ENCODE measurements at places on chromosomes 12 and 14.

DNA sequence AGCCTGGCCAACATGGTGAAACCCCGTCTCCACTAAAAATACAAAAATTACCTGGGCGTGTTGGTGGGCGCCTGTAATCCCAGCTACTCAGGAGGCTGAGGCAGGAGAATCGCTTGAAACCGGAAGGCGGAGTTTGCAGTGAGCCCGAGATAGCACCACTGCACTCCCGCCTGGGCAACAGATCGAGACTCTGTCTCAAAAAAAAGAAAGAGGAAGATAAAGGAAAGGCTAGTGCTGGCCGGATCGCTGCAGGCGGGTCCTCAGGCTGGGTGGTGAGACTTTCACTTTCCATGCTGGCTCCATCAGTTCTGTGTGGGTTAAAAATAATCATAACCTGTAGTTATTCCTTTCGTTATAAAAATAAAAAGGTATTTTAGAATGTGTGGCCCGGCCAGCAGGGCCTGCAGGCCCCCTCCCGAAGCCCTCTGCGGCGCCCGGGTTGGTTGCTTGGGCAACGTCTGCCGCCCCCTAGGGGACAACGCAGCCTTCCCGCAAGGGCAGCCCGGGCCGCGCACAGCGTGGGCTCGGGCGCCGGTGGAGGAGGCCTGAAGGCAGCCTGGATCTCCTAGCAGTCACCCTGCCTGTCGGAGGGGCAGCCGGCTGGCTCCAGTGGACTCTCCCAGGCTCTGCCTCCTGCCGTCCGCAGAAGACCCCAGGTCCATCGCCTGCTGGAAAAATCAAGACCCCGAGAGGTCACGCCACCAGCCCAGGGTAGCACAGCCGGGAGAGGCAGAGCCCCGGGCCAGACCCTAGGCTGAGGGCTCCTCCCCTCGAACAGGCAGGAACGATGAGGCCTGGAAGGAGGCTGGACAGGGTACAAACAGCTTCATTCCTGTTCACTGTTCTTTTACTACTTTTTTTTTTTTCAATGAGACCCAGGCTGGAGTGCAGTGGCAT, 5.0 kb upstream of the SLC25A47 start:
- DNase-seq, result peak; percentile 67

- no peak for DNase-seq
Observed at GRCh38 chr14:61607570-61608244, 87.6 kb upstream of the HIF1A start.

DNA sequence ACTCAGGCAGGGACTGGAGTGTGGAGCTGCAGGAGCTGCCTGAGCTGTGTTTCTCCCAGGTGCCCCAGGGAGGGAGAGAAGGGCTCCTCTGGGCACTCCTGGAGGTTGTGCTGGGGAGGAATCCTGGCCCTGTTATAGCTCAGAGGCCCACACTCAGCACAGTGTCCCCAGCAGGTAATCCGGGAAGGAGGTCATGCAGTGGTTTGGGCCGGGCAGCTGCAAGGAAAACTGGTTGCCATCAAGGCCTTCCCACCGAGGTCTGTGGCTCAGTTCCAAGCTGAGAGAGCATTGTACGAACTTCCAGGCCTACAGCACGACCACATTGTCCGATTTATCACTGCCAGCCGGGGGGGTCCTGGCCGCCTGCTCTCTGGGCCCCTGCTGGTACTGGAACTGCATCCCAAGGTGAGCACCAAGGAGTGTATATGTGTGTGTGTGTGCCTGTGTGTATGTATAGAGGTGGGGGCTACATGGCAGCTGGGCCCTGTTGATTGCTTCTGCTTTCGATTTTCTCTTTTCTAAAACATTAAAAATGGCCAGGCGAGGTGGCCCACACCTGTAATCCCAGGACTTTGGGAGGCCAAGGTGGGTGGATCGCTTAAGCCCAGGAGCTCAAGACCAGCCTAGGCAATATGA, 2.0 kb downstream of the AMHR2 start:
- DNase-seq, result no peak

GRCh38 chr12:111143271-111143670, 222.9 kb upstream of the MYL2 start:
- DNase-seq, result no peak

GRCh38 chr12:110102255-110102654, 21.9 kb upstream of the IFT81 start:
- DNase-seq, result no peak

- DNase-seq, result no peak
Observed at GRCh38 chr12:112992541-112993398, 14.5 kb downstream of the OAS2 start.

GRCh38 chr14:65864984-65865383, 452.5 kb downstream of the FUT8 start:
- DNase-seq, result no peak

DNA sequence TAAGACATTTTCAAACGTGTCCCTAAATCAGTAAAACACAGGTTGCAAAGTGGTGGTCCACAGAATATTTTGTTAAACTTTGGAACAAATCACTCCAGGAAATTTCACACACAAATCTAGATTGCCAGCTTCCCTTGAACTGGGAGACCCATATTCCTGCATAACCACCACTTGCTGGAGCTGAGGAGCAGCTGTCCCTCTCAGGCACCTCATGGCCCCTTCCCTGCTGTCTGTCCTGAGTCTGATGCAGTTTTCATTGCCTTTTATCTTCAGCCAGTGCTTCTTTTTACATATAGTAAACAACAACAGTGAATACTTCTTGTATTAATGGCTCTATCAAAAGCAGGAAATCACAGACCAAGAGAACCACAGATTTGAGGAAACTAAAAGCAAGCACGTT, 289.3 kb downstream of the MED13L start:
- no peak for DNase-seq

DNA sequence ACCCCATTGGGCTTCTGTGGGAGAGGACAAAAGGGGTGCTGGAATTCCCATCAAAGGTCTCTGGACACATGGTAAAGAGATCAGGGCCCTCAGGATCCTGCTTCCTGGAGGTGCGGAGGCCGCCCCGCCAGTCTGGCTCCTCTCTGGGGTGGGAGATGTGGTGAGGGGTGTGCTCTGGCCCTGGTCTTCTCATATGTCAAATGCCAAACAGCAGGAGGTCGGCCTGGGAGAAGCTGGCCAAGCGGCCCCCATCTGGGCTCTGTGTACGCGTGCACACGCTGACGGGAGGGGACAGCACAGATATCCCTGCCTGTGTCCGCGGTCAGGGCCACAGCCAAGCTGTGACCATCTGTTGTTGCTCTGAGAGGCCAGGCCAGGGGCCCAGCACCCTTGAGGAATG, 14.1 kb downstream of the FIGNL2 start:
- no peak for DNase-seq

GRCh38 chr12:101966496-101966895, 89.1 kb downstream of the DRAM1 start:
- DNase-seq, result no peak

DNA sequence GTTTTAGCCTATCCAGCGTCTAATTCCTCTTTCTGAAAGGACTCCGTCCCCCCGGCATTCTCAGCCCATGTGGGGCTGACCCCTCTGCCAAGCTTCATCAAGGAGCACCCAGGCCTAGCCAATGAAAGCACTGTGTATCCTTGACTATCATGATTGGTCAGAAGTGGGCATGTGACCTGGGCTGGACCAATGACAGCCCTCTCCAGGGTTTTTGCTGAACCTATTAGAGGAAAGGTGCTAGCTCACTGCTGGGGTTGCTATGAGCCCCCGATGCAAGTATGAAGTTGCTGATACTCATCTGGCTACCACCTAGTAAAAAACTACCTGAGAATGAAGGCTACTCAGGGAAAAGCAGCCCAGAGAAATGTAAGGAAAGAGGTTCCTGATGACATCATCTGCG, 68.1 kb downstream of the LRRC74A start:
- DNase-seq, result no peak

- no peak for DNase-seq
Observed at GRCh38 chr12:49037947-49038237, 19.3 kb upstream of the PRKAG1 start.

GRCh38 chr12:6384499-6385436, 806 bp downstream of the LTBR start:
- no peak for DNase-seq

GRCh38 chr14:100557658-100558057, 29.6 kb downstream of the BEGAIN start:
- no peak for DNase-seq

DNA sequence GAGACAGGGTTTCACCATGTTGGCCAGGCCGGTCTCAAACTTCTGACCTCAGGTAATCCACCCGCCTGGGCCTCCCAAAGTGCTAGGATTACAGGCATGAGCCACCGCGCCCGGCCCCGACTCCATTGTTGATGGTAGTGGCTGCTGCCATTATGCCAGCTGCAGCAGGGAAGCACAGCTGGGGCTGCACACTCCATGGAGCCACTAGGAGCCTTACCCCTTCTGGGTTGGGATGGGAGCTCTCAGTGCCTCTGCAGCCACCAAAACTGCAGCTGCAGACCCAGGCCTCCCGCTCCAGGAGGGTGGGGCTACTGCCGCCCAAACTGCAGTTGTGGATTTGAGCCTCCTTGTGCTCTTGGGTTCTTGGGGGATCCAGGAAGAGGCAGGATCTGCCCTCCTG, 25.9 kb downstream of the TCHP start:
- DNase-seq, result no peak

DNA sequence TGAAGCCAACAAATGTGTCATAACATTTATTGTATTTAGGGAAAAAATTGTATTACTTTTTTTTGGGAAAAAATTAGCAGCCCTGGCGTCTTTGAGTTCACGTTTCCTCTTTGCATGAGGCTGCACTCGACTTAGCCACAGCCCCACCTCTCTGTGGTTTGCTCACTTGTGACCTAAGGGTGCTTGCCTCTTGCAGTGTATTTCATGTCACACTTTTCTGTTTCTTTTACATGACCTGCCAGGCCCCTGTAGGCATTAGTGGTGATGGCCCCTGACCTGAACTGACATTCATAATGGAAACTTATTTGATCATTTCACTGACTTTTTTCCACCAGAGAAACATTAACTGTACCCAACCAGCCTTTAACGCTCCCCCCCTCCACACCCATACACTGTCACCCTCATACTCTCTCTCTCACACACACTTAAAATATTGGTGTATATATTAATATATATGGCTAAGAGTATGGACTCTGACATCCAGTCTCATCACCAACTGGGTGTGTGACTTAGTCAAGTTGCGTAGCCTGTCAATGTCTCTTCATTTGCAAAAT, 122.9 kb downstream of the PRKCH start:
- peak; percentile 47 for DNase-seq

- DNase-seq, result no peak
Observed at GRCh38 chr12:92524489-92524888, 178.3 kb upstream of the PLEKHG7 start.

DNA sequence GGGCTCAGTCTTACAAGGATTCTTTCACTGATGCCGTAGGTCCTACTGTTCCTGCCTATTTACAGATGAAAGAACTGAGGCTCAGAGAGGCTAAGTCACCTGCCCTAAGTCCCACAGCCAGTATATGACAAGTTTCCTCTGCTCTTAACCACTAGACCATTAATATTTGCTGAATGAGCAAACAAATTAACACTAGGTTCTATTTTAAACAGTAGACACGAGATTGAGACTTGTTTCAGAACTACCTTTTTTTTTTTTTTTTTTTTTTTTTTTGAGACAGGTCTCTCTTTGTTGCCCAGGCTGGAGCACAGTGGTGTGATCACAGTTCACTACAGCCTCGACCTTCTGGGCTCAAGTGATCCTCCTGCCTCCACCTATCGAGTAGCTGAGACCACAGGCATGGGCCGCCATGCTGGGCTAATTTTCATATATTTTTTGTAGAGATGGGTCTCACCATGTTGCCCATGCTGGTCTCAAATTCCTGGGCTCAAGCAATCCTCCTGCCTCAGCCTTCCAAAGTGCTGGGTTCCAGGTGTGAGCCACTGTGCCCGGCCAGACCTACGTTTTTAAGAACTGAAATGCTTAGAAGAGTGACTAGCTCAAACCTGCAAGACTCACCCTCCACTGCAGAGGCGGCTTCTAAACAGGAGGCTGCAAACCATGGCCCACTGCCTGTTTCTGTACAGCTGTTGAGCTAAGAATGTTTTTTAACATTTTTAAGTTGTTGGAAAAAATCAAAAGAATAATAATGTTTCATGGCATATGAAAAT, 12.9 kb downstream of the SYNE3 start:
- DNase-seq, result no peak

DNA sequence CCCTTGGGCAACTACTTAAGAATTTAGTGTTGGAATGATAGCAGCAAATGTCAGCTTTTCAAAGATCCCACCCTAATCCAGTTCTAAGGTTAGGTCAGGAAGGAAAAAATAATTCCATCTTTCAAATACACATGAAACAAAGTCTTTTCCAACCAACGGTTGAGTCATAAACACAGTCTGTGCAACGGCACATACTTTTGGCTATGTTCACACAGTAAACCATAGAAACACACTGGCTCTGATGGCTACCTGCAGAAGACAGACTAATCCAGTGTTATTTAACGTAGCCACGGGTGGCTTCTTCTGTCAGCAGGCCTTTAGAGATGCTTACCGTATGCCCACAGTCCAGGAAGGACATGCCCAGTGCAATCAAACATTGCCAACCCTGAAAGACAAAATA, 35.7 kb downstream of the HIGD1C start:
- DNase-seq, result no peak

GRCh38 chr12:124851342-124851741, 12.3 kb downstream of the SCARB1 start:
- no peak for DNase-seq

GRCh38 chr12:112163471-112163991, 38.2 kb downstream of the TRAFD1 start:
- no peak for DNase-seq

GRCh38 chr12:54463034-54463433, 10.4 kb downstream of the GTSF1 start:
- no peak for DNase-seq

GRCh38 chr12:1108276-1108675, 117.3 kb downstream of the ERC1 start:
- DNase-seq, result no peak

DNA sequence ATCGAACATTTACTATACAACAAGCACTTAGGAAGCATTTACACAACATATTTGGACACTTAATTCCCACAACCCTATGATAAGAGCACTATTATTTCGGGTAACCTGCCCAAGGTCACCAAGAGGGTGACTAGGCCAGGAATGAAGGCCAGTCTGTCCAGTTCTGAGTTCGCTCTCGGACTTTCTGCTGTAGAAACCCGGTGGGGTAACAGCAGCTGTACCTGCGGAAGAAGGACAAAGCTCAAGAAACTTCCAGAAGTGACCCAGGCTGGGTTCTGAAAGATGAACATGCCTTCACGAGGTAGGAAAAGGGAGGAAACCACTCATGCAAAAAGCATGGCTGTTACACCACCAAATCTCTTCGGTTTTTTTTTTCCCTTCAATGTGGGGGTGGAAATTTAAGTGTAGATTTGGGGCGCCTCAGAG, 10.8 kb downstream of the PLA2G1B start:
- no peak for DNase-seq

DNA sequence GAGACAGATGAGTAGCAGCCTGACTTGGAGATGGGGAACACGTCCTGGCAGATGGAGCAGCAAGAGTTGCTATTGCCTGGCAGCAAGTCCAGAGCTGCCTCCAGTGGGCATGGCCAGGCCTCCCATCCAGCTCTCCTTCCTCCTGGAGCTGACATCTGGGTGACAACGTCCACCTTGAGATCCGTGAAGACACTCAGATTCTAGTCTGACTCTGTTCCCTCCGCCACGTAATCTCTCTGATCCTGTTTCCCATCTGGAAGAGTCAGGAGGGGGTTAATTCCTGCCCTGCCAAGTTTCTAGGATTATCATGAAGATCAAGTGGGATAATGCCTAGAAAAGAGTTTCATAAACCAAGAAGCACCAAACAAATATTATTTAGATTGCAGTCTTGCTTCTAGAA, 65.3 kb upstream of the FAM181A start:
- DNase-seq, result no peak

All from activated CD8-positive, alpha-beta memory T cell treated with anti-CD3 and anti-CD28 coated beads for 1 hour (primary cell).